SJSA1 (cell line): ENCODE measurements at places on chromosomes 7 and 10. TPM values are rescaled to one million over a fixed set of nuclear protein-coding genes. Genes with fewer than 3 reads are reported as not detected.

NRAP gene
- not detected in 2 replicates for total RNA-seq

GRCh38 chr10:131381576-131381975, 70.1 kb upstream of the TCERG1L start:
- no peak for DNase-seq

GRCh38 chr7:4724648-4725013, 42.5 kb downstream of the FOXK1 start:
- peak; percentile 91 for DNase-seq

TMEM270 gene
- total RNA-seq = not detected in 2 replicates

GNAT3 gene
- total RNA-seq = not detected in 2 replicates
